ENCODE measurements at places on chromosomes 3 and 15. TPM values are rescaled to one million over a fixed set of nuclear protein-coding genes. Genes with fewer than 3 reads are reported as not detected.

ADCY5 gene
- 0.23 TPM for total RNA-seq

GOLGA6L7 gene
- not detected for total RNA-seq

WHAMM gene
- total RNA-seq = 5.4 TPM

PEX5L gene
- 15.2 TPM for total RNA-seq

RASGRP1 gene
- total RNA-seq = 0.30 TPM

UBP1 gene
- 22.4 TPM for total RNA-seq

TNFSF10 gene
- total RNA-seq = 3.4 TPM

GATA2 gene
- total RNA-seq = not detected

CACNA2D2 gene
- 0.03 TPM for total RNA-seq

PLCB2 gene
- not detected for total RNA-seq

SCG5 gene
- total RNA-seq = 46.8 TPM

DNAJC13 gene
- 12.0 TPM for total RNA-seq

CHRM5 gene
- total RNA-seq = not detected

NOX5 gene
- not detected for total RNA-seq

C15orf62 gene
- 0.64 TPM for total RNA-seq

All from Caki2 (cell line).